ENCODE measurements at places on chromosomes 7 and 10.

GRCh38 chr7:155764438-155764793, 47.8 kb downstream of the SHH start:
- no peak for DNase-seq

- DNase-seq: no peak
Measured at GRCh38 chr7:138729444-138729843, 28.3 kb upstream of the SVOPL start.

- no peak for DNase-seq
Measured at GRCh38 chr10:128642502-128642901, 516.3 kb upstream of the MKI67 start.

GRCh38 chr10:102133373-102134195, 744 bp downstream of the PPRC1 start:
- DNase-seq: peak; percentile 40

DNA sequence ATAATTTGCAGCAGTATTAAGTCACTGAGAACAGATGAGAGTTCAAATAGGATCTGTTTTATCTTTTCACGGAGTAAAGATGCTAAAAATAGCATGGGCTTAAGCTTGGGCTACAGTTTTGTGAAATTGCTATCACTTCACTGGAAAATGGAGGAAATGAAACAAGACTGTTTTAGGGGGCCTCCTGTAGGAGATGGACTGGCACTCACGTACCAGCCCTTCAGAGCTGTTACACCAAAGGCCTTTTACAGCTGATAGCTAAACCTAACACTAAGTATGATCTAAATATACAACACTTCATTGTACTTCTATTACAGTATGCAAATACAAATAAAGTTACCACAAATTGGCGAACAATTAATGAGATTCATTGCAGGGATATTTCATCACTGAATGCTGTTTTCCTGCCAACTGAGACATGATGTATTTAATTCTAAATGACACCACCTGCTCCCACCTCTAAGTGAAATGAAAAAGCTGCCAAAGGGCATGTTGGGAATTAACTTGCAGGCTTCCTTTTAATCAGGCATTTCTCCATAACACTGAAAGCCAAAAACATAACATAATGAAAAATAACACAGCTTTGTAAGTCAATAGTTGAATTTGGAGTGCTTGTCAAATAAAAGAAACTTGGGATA, 304.5 kb upstream of the LRRN3 start:
- no peak for DNase-seq

DNA sequence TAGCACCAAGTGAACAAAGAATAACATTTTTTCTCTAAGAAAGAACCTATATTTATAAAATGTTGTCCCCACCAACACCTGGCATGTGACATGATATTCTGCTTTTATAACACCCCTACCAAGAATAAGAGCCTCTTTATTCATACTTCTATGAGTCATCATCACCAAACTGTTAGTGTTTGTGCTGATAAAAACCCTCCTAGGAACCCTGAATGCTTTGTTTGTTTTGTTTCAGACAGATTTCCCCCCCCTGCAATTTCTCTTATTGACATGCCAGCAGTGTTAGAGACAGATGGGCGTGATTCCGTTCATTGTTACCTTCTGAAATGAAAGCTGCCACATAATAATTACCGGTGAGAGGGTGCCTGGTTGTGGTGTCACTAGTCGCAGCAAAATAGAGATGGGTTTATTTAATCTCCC, 651.1 kb downstream of the SORCS1 start:
- DNase-seq: no peak

- DNase-seq: no peak
Measured at GRCh38 chr10:72069751-72070526, 18.4 kb downstream of the SPOCK2 start.

GRCh38 chr10:102545997-102546396, 42.2 kb downstream of the SUFU start:
- DNase-seq: no peak

DNA sequence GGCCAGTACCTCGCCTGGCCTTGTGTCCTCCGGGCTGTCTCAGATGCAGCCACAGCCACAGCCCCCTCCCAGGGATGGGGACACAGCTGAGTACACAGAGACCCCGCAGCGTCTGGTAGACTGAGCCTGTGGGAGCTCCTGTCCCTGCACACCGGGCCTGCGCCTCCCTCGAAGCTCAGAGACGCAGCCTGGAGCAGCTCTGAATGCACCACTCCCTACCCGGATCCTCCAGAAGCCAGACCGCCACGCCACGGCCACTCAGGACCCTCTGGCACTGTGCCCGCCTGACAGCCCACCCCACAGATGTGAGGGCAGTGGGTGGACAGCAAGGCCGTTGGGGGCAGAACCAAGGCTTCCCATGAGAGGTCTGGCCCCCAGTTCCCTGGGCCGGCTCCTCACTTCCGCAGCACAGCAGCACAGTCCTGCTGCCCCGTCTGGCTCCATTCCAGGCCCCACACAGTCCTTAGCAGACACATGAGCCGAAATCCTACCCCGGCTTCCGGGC, 40.8 kb downstream of the PAPOLB start:
- DNase-seq: no peak

DNA sequence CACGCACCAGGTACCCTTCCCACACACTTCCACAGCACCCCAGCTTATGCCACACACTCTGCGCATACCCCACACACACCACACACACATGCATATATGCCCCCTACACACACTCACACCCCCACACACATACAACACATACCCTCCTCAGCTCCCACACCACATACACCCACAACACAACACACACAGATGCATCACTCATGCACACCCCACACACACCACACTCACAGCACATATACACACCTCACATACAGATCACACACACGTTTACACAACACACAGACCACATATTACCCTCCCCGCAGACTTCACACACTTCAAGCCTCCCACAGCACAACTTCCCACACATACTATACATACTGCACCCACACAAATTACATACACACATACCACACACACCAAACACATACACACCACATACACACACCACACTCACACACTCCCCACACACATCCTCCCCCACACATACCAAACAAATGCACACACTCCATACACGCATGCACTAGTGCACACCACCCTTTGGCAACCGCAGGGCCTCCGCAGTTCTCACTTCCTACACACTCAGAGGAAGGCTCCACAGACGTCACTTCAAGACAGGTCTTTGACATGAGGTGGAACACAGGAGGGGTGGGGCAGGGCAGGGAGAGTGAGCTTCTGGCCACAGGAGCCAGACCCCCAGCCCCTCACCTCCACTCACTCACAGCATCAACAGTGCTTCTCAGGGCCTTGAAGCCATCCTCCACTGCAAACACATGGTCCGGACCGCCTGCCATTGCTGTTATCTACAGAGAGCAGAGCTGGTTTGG, 18.5 kb upstream of the ANTXRL start:
- DNase-seq: peak; percentile 33

- no peak for DNase-seq
Measured at GRCh38 chr10:26689399-26689798, 8.1 kb upstream of the PDSS1 start.

DNA sequence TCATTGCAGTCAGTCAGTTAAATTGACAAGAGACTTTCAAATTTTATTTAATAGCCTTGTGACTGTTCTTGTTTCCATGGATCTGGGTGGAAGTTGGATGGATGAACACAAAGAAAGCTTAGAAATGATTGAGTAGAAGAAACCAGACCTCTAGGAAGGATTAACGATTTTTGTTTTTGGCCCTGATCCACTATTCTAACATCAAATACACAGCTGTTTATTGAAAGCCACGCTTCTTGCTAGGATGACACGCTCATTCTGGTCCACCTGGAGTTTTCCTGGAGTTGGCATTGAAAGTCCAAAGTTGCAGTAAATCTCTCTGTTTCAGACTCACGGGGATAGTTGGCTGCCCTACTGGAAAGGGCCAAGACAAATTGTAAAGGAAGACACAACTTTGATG, 108.4 kb downstream of the KIF20B start:
- no peak for DNase-seq

DNA sequence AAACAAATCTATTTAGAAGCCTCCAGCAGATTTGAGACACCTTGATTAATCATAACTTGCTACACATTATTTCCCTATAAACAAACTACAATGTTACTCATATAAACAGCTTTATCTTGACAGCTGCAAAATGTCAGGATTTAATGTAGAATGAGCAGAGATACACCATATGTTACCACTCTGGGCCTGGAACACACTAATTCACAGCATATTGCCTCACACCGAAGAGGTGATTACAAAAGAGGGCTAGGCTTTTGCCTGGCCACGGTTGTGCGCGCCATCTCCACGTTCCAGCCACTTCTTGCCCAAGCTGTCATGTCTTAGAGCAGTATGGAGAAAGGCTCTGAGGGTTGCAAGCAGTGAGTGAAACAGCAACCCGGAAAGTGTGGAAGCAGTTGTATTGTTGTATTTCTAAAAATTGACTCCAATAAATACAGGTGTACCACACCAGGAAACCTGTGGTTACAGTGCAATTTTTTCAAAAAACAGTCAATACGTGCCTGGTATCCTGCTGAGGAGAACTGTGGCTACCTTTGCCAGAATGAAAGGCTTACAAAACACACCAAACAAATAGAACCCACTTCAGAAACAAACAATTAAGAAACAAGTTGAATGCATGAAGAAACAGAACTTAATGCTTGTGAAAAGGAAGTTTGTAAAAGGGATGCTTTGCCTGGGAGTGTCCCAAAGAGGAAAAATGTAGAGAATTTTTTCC, 498.1 kb downstream of the PLXNA4 start:
- DNase-seq: no peak

DNA sequence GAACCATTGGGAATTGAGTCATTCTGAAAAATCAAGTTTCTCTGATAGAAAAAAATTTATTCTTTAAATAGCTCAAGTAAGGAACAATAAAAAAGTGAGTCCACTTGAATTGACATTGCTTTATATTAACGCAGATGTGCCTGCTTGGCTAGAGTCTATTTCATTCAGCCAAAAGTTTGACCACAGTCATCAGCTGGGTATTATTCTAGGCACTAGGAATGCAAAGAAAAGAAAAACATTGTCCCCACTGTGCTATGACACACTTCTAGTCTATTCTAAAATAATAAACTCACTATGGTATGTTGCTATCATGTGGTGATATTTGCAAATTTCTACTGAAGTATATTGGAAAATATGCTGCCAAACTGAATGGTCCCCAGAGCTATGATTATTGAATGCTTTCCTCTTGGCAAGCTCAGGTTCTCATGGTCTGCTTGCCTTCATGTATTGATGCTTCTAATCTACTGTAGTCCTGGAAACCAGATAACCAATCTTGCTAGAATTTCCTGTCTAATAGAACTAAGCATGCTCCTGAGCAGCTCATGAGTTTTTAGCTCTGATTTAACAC, 8.3 kb downstream of the SFRP4 start:
- DNase-seq: no peak

DNA sequence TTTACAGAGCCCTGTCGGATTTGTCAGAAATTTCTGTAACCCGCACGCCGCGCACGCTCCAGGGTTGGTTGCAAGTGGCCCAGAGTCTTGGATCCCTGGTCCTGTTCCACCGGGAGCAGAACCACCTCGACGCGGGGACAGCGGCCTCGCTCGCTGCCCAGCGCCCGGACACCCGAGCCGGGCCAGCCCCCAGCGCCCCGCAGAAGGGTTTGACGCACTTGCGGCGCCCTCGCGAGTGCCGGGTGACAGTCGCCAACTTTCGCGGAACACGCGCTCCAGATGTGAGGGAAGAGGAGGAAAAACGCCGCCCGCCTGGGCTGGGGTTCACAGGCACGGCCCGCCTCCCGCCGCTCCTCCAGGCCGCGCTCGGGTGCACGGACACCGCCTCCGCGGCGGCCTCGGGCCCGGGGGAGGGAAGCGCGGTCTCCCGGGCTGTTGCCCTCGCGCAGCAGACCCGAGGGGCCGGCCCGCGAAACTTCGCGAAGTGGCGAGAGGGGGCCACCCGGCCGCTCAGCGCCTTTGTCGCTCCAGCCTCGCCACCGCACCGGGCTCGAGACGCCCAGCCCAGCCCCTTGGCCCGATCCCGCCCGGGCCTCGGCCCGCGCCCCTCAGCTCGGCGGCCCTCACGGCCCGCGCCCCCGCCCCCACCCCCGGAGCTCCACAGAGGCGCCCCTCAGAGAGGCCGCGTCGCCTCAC, 514 bp downstream of the RNF216 start:
- DNase-seq: no peak

- no peak for DNase-seq
Measured at GRCh38 chr7:1193593-1194424, 33.8 kb upstream of the ZFAND2A start.

DNA sequence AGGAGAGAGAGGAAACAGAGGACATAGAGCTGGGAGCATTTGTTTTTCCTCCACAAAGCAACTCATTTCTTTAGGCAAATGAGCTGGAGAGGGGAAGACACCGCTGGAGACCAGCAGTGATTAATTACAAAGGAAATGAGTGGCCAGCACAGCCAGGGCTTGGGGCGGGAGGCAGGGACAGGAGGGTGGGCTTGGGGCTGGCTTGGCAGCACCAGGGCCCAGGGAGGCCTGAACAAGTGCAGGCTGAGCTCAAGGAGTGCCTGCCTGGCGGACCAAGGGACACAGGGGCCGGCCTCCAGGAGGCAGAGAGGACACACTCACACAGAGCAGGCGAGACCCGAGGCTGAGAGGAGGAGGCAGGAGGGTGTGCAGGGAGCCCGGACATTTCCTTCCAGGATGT, 149.0 kb upstream of the UNC5B start:
- DNase-seq: no peak

GRCh38 chr7:63899691-63900393, 98.8 kb upstream of the ZNF722 start:
- DNase-seq: peak; percentile 69

DNA sequence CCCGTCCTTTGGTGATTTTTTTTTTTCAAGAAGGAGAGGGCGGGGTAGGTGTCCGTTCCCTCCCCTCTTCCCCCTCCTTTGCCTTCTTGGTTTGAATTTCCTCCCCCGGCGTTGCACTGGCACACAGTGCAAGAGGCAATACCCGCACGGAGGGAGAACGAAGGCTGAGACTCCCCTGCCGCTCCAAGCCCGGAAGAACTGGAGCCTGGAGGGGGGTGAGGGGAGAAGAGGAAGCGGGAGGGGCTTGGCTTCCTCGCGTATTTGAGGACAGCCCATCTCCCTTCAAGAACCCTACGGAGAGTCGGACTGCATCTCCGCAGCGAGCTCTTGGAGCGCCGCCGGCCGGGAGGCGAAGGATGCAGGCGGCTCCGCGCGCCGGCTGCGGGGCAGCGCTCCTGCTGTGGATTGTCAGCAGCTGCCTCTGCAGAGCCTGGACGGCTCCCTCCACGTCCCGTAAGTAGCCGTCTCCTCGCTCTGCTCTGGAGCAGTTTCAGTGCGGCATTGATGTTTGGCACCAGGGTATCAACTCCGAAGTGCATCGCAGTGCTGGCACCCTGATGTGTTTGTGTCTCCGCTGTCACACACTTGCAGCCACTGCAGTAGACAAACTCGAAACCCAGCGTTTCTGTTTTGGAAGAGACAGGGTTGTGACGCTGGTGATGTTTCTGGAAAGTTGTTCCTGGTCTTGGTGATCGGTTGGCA, at the start of gene CNTNAP2:
Gene CNTNAP2 (plus strand): TSS at position 281 of the 702 bp plus-strand sequence. CDS start 76 bp downstream, at position 357.
- no peak for DNase-seq

GRCh38 chr10:78604721-78605120, 464.0 kb upstream of the ZMIZ1 start:
- DNase-seq: no peak

- DNase-seq: no peak
Measured at GRCh38 chr7:149741629-149742028, 31.8 kb downstream of the ZNF467 start.

- no peak for DNase-seq
Measured at GRCh38 chr10:66283064-66283463, 642.8 kb upstream of the LRRTM3 start.

All from activated CD8-positive, alpha-beta memory T cell treated with anti-CD3 and anti-CD28 coated beads for 4 hours (primary cell).